Spleen (tissue), 13 donors: ENCODE measurements at places on chromosomes 3 and 15. TPM values are rescaled to one million over a fixed set of nuclear protein-coding genes. Genes with fewer than 3 reads are reported as not detected.

The ZPLD1 gene
- polyA plus RNA-seq: not detected

The CCR3 gene
- polyA plus RNA-seq: 0.10 TPM

The VWA5B2 gene
- 0.08 TPM for polyA plus RNA-seq

The TRH gene
- polyA plus RNA-seq: 0.06 TPM

DNA sequence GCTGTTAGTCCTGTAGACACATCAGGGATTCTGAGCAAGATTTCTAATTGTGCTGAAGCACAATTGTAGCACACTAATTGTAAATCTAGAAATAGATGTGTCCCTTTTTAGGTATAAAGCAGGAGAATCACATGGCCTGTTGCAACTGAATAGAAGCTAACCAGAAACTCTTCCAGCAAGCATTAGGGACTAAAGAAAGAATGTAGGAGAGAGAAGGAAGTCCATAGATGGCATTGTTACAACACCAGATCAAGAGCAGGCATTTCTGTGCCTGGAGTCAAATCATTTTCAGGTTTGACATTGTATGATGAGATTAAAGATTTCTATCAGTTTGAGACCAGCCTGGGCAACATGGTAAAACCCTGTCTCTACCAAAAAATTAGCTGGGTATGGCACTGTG, 27.4 kb downstream of the CALML4 start:
- DNase-seq: no peak

- peak; percentile 83 for DNase-seq
Measured at GRCh38 chr3:112128843-112129727, 4.0 kb downstream of the GCSAM start.

GRCh38 chr15:73691396-73691795, 7.2 kb downstream of the CD276 start:
- DNase-seq: peak; percentile 42

- DNase-seq: no peak
Measured at GRCh38 chr3:66463054-66463631, 37.7 kb downstream of the LRIG1 start.
